ENCODE measurements at places on chromosomes 1 and 21.

DNA sequence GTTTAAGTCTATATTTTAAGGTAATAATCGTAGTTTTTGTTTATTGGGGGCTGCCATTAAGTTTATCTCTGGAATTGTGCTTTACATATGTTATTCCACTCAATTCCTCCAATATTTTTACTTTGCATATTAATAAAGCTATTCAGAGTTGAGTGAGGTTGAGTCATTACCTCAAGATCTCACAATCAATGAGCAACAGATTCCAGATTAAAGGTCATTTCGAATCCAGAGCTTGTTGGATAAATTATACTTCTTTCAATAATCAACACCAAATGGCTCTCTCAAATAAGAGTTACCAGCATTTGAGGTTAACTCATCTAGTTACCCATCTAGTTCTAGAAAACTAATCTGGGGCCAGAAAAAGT, 16.7 kb downstream of the RGS4 start:
- DNase-seq = no peak

GRCh38 chr1:63119575-63120155, 202.7 kb upstream of the FOXD3 start:
- no peak for DNase-seq

DNA sequence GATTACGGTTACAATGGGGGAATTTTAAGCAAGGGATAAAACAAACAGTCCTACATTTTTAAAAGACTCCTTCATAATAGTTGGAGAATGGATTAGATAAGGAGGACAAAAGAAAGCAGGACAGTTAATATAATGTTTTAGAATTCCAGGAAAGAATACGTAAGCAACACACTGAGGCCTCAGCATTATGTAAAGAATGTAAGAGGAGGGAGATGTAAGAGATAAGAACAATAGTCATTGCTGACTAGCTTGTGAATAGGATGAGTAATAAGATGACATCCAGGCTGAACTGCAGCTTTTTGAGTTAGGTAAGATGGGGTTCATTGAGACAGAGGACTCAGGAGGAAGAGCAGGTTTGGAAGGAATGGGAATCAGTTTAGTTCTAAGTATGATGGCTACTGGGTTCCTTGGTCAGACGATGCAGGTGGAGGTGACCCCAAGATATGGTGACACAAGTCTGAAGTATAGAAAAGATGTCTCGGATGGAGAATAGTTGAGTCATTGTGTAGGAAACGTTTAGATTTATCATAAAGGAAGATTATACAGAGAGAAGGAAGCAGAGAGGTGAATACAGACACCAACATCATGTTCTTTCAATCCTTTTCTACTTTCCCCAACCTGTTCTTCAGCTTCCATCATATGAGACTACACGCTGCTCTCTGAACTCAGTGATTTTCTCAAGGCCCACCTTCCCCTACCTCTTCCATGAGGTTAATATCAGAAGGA, 372.8 kb downstream of the PTBP2 start:
- no peak for DNase-seq

DNA sequence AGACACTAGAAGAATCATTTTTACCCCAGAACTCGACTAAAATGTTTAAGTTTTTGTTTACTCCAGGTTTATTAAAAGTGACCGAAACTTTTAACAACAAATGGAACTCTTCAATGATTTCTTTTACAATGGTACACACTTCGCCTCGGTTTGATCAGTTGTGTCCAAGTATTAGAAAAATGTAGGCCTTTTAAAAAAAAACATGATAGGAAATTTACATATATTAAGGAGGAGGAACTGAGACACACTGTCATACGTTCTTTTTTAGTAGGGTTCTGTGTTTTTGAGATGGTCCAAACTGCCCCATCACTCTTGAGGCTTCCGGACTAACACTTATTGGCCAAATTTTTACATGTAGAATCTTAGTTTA, 1.3 kb downstream of the PRDM2 start:
- no peak for DNase-seq

DNA sequence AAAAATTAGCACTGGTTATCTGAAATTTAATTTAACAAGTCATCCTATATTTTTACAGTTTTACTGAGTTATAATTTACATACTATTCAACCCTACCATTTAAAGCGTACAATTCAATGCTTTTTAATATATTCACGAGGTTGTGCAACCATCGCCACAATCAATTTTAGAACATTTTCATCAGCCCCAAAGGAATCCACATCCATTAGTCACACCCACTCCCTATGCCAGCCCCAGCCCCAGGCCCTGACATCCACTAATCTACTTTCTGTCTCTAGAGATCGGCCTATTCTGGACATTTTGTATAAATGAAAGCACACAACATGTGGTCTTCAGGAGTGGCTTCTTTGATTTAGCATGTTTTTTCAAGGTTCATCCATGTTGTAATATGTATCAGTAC, 134.7 kb downstream of the PSMG1 start:
- DNase-seq = no peak

DNA sequence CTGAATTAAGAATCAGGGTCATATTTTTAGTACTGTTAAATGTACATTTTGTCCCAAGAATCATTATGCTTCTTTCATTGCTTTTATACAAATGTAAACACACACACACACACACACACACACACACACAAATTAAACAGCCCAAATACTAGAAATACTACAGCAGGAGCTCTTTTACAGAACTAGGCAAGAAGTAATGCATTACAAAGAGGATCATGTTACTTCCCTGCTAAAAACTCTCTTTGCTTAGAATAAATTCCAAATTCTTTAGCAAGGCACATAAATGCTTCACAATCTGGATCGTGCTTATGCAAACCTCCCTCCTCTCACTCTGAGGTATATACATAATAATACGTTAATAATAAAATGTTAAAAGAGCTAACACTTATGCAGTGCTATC, 720.4 kb upstream of the ADGRL4 start:
- no peak for DNase-seq

- no peak for DNase-seq
Measured at GRCh38 chr21:25979845-25980616, 190.5 kb downstream of the APP start.

DNA sequence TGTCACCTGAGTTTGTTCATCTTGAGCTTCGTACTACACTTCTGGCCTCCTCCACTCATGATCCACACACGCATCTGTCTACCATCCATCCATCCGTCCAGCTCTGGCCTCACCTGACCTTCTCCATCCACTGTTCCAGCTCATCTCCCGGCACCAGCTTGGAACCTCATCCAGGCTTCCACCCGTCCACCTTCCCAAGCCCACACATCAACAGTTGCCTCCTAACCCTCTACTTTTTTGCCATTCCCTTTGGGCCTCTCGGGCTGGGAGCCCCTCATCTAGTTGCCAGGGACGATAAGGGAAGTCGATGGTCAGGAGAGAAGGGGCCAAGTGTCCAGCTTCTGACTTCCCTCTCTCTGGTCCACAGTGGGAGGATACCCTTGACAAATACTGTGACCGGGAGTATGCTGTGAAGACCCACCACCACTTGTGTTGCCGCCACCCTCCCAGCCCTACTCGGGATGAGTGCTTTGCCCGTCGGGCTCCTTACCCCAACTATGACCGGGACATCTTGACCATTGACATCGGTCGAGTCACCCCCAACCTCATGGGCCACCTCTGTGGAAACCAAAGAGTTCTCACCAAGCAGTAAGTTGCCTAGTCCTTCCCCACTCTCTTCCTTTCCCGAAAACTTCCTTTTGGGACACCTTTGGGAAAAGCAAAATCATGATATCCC, 3.4 kb upstream of the FALEC start:
- no peak for DNase-seq

DNA sequence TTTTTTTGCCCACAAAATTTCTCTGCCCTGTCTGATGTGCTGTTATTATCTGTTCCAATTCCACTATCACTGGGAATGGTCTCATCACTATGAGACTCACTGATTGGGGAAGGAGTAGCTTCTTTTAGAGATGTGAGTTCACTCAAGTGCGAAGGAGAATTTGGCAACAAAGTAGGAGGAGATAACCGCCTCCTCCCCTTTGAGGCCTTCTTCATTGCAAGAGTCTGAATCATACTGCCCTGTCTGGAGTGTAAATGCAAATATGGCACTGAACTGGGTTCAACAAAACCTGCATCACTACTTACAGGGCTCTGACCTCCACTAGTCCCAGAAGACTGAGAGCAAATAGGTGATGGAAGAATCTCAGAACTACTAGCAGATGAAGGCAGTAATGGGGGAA, 83.4 kb downstream of the ASH1L start:
- DNase-seq = no peak

Data from ecto neural progenitor cell (in vitro differentiated cells).